ENCODE measurements at places on chromosomes 16 and 17.

DNA sequence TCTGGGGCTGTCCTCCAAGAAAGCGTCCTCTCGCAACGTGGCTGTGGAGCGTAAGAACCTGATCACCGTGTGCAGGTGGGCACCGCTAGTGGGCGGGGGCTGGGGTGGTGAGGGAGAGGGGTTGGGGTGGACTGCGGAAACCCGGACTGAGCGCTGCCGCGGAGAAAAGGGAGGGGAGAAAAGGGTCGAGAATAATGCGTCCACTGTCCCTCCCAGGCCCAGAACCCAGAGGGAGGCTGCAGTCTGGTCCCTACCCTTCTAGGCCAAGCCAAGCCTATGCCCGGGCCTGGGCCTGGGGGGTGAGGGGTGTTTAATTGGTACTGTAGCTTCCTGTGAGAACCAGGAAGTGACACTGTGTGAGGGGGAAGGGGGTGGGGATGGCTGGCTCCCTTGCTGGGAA lies 464 bp downstream of the RUNDC3A start:
- DNase-seq = no peak

DNA sequence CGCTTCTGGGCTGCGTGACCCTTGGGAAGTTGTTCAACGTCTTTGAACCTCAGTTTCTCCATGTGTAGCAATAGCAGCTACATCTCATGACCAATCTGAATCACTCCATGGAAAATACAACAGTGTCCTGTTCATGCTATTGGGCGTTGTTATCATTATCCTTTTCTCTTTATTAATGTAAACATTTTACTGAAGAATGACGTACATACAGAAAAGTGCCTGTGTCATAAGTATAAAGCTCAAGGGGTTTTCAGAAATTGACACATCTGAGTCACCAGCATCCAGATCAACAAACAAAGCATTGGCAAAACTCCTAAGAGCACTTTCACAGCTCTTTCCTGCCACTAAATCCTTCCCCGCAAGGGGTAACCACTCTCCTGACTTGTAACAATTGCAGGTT lies 438.4 kb downstream of the XYLT1 start:
- no peak for DNase-seq

DNA sequence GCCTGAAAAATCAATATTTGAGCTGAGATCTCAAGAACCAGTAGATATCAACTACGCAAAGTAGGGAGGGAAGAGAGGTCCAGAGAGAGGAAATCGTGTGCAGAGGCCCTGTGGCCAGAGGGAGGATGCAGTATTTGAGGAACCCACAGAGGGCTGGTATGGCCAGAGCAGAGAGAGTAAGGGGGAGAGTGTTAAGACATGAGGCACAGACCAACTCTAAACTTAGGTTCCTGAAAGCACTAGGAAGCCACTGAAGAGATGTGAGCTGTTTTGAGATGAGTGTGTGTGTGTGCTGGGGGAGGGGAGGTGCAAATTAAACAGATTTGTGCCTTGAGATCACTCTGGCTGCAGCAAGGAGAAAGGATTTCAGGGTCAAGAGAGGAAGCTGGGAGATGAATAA lies 10.9 kb downstream of the SLC13A2 start:
- DNase-seq = peak; percentile 66

DNA sequence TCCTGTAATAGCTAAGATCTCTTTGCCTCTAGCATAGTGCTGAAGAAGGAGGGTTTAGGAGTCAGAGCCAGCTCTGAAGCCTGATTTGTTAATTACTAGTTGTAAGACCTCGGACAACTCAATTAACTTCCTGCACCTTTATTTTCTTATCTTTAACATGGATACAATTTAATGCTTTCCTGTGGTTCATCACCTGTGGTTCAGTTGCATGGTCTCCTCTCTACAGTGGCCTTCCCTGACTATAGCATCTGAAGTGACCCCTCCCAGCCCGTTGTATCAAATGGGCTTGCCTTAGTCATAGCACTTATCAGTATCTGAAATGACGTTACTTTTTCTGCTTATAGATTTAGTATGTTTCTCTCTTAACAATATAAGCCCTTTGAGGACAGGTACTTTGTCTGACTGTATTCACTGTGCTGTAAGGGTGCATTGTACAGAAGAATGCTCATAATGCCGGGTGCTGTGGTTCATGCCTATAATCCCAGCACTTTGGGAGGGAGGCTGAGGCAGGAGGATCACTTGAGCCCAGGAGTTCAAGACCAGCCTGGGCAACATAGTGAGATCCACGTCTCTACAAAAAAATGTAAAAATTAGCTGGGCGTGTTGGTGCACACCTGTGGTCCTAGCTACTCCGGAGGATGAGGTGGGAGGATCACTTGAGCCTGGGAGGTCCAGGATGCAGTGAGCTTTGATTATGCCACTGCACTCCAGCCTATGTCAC lies 2.6 kb upstream of the NDE1 start:
- DNase-seq = no peak

DNA sequence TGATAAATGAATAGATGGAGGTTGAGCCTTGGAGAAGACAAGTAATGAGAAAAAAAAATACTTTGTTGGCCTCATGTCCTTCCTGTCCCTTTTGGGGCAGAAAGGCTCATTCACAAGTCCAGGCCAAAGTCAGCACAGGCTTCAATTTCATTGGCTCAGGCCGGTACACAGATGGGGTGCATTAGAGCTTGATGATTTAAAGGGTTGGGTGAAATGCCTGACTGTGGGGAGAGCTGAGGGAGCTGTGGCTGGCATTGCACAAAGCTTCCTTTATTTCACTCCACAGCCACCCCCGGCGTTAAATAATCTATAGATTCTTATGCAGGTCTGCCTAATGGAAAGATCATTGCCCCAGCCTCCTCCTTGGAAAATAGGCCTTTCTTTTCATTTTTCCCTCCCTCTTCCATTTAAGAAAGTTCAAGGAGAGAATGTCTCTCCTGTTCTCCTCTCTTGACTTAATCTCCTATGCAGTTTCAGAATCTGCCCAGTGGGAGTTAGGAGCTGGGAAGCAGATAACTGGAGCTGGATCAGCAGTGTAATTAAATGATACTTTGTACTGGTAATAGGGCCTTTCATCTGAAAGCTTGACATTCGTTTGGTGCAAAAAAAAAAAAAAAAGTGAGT lies 24.4 kb downstream of the YPEL2 start:
- DNase-seq = no peak

GRCh38 chr17:73535746-73536145 lies 108.5 kb downstream of the SDK2 start:
- no peak for DNase-seq

Measured in GM12892 (cell line).